ENCODE measurements at places on chromosomes 11 and 22.

- DNase-seq, result peak; percentile 81
These were observed 31.2 kb downstream of the RBFOX2 start for GRCh38 chr22:35997438-35997837.

- peak; percentile 23 for DNase-seq
These were observed 6.1 kb downstream of the GNB1L start for GRCh38 chr22:19848298-19849224.

- DNase-seq, result no peak
These were observed 1.3 kb upstream of the CD82 start for GRCh38 chr11:44564166-44564565.

DNA sequence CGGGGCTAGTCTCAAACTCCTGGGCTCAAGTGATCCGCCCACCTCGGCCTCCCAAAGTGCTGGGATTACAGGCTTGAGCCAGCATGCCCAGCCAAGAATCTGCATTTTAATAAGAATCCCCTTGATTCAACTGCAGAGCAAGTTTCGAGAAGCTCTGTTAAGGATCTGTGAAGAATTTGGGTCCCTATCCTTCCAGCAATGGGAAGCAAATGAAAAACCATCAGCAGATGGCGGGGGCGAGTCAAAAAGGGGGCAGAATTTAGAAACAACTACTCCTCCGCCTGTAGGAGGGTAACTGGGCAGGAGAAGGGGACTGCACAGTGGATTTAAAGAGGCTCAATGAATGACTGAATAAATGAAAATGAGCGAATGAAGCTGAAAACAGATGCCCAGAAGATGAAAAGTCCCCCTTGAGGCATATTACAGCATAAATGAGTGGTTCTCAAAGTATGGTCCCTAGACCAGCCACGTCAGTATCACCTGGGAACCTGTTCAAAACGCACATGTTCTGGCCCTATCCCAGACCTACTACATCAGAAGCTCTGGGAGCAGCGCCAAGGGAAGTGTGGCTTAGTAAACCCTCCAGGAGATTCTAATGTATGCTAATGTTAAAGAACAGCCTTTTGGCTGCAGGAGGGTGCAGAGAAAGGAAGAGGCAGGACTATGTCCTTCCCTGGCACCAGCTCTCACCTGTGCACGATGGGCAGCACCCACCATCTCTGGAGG is 15.0 kb downstream of the VWCE start:
- DNase-seq, result no peak

GRCh38 chr22:27144321-27144720 is 486.9 kb downstream of the MIAT start:
- DNase-seq, result no peak

DNA sequence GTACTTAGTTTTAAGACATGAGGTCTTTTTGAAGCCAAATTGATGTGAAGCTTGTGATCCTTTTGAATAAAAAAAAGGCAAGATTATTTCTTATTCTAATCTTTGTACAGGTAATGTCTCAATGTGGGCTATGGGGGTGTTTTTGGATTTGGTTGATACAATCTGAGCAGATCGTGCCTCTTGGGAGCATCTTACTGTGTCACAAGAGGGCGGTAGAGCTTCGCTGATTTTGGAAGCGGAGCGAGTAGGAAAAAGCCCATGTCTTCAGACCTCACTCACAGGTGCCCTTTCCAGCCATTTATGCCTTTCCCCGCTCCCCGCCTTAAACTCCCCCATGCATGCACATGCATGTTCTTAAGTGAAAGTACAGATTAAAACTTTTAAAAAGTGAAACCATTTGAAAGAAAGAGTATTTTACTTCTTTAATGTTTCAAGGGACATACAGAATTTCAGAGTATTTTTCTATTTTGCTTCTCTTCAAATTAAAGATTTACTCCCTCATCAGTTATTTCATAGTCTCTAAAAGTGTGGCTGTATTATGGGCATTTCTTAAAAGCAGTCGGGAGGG is 18.8 kb downstream of the DDX25 start:
- peak; percentile 69 for DNase-seq

GRCh38 chr11:106092446-106092845 is 15.0 kb downstream of the AASDHPPT start:
- no peak for DNase-seq

DNA sequence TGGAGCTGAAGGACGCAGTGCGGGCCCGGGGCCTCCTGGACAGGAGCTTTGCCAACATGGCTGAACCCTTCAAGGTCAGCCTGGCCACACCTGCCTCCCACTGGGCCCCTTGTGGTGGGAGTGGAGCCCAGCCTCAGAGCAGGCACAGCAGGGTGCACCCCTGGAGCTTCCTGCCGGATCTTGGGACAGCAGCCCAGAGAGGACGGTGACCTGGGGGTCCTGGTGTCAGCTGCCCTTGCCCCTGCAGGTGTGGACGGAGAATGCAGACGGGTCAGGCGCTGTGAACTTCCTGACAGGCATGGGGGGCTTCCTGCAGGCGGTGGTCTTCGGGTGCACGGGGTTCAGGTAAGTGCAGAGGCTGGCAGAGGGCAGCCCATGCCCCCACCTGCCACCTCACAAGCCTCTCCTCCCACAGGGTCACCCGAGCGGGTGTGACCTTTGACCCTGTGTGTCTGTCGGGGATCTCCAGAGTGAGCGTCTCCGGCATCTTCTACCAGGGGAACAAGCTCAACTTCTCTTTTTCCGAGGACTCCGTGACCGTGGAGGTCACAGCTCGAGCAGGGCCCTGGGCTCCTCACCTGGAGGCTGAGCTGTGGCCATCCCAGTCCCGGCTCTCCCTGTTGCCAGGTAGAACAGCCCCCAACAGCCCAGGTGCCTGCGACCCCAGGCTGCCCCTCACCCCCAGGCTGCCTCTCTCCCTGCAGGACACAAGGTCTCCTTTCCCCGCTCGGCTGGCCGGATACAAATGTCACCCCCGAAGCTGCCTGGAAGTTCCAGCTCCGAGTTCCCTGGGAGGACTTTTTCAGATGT is 5.1 kb downstream of the PGGHG start:
- DNase-seq, result no peak

- DNase-seq, result no peak
These were observed 68.7 kb upstream of the CREB3L1 start for GRCh38 chr11:46208803-46209202.

DNA sequence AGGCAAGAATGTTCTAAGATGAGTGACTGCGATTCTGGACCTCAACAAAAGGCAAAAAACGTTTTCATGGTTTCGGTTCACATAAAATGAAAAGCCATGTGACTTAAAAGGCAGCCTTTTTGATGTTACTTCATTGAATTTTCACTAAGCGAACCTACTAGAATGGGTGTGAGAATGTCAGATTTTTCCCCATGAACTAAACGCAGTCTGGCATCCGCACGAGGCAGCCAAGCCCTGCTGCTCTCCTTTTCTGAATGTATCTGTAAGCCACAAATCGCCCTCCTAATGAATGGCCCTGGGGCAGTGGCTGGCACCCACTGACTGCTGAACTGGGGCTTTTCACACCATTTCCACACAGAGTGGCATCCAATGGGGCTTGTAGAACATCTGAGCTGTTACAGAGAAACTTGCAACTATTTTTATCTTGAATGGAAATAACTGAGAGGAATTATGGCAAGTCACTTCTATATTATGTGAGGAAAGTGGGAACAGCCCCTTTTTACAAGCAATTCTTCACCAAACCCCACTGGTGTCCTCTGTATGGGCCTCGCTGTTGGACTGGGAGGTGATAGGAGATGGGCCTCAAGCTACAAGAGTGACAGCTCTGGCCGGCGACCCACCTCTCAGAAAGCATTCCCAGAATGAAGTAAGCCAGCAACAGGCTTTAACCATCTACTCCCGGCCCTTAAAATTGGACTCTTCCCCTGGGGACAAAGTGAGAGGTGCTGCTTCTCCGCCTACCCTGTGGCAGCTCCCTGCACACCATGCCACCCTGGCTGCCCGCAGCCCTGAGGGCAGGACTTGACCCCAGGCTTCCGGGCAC is 29.4 kb downstream of the PPP2R1B start:
- DNase-seq, result no peak

DNA sequence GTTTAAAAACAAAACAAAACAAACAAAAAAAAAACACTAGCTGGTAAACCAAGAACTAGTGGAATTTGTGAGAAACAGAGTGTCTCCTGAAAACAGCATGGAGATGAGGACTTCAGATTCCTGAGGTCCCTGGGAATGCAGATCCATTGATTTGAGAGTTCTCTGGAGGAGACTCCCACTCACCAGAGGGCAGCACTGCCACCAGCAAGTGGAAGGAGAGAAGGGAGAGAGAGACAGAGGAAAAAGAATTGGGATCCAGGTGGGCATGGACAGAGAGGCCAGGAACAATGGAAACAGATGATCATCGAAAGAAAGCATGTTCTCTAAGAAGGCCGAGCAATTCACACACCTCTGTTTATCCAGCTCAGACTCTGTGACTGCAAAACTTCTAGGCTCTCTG is 31.8 kb downstream of the ETS1 start:
- peak; percentile 49 for DNase-seq

DNA sequence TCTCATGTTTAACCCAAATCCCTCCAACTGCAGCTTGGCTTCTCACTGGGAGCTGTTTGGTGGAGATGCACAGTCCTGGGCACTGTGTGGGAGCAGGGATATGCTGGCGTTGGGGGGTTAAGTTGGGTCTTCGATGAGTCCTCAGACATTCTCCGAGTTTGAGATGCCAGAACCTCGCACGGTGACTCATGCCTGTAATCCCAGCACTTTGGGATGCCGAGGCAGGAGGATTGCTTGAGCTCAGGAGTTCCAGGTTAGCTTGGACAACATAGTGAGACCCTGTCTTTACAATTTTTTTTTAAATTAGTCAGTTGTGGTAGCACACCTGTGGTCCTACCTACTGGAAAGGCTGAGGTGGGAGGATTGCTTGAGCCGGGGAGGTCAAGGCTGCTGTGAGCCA is 20.7 kb downstream of the POU2F3 start:
- DNase-seq, result no peak

DNA sequence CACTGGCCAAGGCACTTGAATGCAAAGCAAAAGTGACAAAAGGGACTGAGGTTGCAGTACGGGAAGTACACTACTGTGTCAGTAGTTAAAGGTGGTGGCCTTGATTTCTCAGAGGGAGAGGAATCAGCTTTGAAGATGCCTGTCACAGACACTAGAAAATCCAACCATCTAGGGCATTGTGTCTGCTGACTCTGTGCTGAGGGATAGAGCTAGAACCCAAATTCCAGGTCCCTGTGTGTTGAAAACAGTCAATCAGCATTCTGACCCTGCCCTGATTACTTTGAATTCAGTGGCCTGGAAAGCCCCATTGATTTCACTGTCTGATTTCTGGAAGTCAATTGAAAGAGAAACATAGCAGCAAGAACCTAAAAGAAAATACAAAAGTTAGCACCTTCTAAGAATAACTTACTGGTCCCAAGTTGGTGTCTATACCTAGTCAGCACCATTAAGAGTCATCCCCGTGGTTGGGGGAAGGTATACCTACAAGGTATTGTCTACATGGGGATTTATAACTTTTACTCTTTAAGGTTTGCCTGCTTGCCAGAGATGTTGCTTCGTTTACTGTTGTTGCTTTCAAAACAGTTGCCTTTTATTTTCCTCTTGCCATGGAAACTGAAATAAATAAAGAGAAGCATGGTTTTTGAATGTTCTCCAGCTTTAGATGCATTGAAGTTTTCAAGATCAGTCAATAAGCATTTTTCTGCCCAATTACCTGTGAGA is 97.3 kb downstream of the PDHX start:
- DNase-seq, result no peak

- no peak for DNase-seq
These were observed 179.7 kb downstream of the TBC1D22A start for GRCh38 chr22:46941968-46942798.

DNA sequence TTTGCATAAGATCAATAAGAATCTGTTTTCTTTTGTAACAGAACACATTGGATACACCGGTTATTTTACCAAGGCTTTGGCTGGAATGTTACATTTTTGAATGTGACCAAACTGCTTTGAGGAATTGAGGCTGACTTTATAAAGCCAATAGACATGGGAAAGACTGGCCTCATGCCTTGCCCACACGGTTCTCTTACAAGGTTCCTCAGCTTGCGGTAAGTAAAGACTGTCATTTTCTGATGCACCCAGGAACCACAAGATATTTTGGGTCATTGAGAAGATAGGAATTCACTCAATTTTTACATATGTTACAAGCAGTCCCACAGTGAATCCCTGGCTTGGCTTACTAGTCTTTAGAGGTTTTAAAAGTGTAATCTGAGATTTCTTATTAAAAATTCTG is 23.9 kb downstream of the OR10A6 start:
- DNase-seq, result no peak

- DNase-seq, result no peak
These were observed 249.3 kb downstream of the DDX10 start for GRCh38 chr11:108914211-108914610.

DNA sequence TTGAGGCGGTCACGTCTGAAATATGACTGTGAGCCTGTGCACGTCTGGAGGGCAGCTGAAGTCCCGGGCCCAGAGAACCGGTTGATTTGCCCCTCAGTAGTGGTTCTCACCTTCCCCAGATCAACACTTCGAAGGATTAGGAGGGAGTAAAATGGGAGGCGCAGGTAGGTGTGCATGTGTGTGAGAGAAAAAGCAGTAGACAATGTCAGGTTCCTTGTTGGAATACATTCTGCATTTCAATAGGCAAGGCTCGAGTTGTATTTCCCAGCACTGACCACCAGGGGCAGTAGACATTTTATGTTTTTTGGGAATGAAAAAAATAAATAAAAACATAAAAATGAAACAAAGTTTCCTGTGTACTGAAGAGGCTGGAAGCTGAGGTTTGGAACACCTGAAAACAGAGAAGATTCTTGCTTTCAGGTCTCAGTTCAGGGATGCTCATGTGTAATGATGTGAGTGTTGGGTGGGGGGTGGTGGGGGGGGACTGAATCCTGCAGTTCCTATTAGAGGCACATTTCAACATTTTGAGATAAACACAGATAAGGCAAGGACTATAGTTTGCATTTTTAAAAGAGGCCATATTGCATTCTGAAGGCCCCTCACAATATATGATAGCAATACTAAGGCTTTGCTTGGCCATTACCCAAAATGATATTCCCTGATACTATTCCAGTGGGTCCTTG is 333.9 kb downstream of the CADM1 start:
- DNase-seq, result peak; percentile 18

- DNase-seq, result no peak
These were observed 15.9 kb downstream of the CHID1 start for GRCh38 chr11:894575-895201.

- no peak for DNase-seq
These were observed 5.2 kb upstream of the SMTN start for GRCh38 chr22:31075961-31076360.

DNA sequence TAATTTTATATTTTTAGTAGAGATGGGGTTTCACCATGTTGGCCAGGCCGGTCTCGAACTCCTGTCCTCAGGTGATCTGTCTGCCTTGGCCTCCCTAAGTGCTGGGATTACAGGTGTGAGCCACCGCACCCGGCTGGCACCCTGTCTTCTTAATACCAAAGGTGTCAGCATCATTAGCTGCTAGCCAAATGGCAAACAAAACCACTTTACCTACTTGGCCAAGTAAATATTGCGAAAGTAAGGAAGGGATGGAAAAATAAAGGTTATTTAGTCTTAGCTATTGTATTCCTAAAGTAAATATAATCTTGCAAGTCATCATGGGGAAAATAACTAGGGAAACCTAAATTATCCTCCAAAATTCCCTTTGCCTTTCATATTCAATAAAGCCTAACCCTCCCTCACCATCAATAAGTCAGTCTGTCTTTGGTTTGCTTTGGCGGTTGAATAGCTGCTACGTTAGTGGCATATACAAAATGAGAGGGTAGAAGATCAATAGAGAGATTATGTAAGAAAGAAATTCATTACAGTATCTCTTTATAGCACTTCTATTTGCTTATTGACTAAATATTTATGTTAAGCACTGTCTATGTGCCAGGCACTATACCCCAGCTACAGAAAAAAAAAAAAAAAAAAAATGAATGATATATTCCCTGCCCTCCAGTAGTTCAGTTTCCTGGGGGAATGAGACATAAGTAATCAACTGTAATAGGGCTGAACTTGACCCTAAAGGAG is 40.2 kb upstream of the CFAP300 start:
- DNase-seq, result no peak

Measured in endothelial cell of umbilical vein (primary cell).